ENCODE measurements at places on chromosomes 6 and 20.

GRCh38 chr6:44327096-44327495, 13.9 kb upstream of the AARS2 start:
- DNase-seq = no peak

DNA sequence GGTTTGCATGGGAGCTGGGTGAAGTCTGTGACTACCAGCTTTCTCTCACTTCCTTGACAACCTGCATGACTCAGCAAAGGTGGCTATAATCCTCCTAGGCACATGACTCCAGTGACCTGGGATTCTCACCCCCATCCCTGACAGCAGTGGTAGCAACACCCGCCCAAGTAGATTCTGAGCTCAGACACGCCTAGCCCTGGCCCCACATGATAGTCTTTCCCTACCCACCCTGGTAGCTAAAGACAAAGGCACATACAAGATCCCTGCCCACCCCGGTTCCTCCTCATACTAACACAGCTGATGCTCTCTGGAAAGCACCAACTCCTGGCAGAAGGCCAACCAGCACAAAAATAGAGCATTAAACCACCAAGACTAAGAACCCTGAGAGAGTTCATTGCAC, 25.9 kb upstream of the CRISP1 start:
- no peak for DNase-seq

- DNase-seq = no peak
These were observed 143.3 kb downstream of the KHDC1L start for GRCh38 chr6:73081955-73082354.

GRCh38 chr6:6891949-6892461, 215.8 kb upstream of the RREB1 start:
- no peak for DNase-seq

- DNase-seq = no peak
These were observed 120.5 kb upstream of the ENPP5 start for GRCh38 chr6:46291275-46291633.

GRCh38 chr20:45934046-45934585, 367 bp upstream of the PCIF1 start:
- peak; percentile 56 for DNase-seq

DNA sequence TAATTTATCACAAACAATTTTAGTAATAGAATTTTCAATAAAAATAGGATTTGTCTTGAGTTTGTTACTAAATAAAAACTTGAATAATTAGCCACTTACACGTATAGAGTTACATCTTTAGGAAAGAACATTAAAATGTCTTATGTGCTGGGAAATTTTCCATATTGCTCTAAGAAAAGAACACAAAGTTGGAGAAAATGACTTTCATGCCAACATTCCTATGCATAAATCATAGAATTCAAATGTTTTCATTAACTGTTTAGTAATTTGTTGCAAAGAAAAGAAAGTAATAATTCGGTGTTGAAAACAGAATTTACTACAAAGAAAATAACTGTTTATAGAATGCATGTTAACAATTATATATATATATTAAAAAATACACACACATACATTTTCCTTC, 4.7 kb upstream of the TBC1D32 start:
- no peak for DNase-seq

GRCh38 chr6:31547727-31548543, 527 bp downstream of the NFKBIL1 start:
- DNase-seq = no peak

GRCh38 chr6:391559-392440, at the start of gene IRF4:
Gene IRF4, plus strand, starts transcription at chr6:391752. Its CDS starts 1,401 bp downstream, at chr6:393153.
- DNase-seq = no peak

GRCh38 chr6:15073883-15074465, 171.9 kb upstream of the JARID2 start:
- DNase-seq = no peak

DNA sequence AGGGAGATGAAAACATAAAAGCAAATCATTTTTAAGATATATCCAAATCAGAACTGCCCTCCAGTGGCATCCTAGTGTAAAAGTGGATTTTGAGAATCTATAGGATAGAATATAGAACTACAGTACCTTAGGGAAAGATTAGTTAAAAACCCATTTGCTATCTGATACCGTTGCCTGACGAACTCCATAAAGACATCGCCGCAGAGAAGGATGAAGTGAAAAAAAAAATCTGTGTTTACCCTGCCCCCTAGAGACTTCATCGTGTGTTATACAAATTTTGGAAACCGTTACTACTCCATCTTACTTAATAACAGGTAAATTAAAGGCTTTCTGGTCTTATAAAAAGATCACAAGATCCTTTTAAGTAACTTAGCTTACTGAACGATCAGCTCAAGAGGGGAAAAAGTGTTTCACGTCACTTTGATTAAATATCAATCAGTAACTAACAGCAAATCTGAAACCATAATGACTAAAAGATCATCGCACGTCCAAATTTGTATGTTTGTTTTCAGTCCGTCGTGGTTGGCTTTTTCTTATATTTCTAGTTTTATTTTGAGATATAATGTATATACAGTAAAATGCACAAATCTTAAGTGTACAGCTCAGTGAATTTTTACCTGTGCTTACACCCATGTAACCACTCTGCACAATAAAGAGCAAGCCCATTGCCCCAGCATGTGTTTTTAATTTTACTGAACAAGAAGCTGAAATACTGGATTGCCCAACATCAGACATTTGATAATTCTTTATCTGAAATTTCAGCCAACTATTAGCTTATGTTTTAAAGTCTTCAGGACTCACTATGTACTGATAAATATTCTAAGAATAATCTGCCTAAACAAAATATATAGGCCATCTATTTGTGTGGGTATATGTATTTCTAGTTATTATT, 881 bp upstream of the MCM3 start:
- peak; percentile 47 for DNase-seq

GRCh38 chr6:41531591-41532582, 14.3 kb upstream of the FOXP4 start:
- peak; percentile 61 for DNase-seq

- DNase-seq = peak; percentile 13
These were observed 79.5 kb upstream of the VSTM2L start for GRCh38 chr20:37823296-37823980.

DNA sequence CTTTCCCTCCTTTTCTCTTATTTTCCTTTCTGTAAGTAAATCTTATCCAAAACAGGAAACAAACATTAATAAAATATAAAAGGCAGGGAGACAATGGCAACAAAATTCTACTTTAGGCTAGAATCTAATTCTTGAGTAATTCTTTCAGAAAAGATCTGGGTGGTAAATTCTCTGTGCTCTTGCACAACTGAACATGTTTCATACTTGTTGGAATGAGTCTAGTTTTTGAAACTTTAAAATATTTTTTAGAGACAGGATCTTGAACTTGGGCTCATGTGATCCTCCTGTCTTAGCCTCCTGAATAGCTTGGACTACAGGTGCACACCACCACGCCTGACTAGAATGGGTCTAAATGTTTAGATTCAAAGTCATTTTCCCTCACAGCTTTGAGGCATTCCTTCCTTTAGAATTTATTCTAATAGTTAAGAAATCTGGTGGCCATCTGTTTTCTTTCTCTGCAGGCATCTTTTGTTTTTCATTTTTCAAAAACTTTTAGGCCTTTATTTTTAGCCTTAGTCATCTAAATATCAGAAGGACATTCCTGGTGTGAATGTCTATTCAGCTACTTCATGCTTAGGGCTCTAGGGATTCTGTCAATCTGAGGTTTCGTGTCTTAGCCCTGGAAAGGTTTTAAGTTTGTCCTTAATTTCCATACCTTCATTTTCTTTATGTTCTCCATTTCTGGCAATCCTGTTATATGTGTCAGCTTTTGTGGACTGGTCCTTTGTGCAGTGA, 76.5 kb downstream of the CDKAL1 start:
- DNase-seq = peak; percentile 14

DNA sequence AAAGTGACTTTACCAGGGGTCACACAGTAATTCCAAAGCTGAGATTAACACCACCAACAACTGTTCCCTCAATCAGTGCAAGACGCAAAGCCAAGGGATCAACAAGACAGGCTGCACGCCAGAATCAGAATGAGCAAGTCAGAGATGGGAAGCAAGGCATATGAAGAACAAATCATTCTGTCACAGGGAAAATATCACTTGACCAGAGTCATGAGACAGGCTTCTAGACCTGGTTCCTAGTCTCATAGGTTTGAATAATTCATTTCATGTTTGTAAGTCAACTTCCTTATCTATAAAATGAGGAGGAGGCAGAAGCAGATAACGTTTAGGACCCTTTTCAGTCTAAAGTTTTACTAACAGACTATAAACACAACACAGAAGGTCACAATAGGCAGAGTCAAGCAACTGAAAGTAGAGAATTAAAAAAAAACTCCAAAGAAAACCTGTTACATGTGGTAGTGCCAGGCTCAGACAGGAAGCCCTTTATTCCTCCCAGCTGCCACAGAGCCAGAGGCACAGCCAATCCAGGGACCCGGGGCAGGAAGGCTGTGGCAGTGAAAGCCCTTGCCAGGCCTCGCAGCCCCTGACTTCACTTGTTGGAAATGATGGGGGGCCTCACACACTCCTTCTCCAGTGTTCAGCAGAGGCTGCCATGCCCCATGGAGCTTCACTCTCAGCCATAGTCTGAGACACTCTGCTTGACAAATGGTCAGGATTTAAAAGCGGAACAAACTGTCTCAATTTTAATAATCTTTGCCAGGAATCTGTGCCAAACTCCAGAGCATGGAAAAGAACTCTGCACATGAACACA, 29.2 kb upstream of the DST start:
- DNase-seq = no peak

GRCh38 chr6:106102967-106103727, 17.0 kb downstream of the PRDM1 start:
- no peak for DNase-seq

GRCh38 chr6:96675597-96675996, 112.7 kb downstream of the FHL5 start:
- no peak for DNase-seq

- DNase-seq = no peak
These were observed 60.7 kb downstream of the SIM1 start for GRCh38 chr6:100404051-100404450.

- no peak for DNase-seq
These were observed 57.3 kb downstream of the TASP1 start for GRCh38 chr20:13581451-13581850.

DNA sequence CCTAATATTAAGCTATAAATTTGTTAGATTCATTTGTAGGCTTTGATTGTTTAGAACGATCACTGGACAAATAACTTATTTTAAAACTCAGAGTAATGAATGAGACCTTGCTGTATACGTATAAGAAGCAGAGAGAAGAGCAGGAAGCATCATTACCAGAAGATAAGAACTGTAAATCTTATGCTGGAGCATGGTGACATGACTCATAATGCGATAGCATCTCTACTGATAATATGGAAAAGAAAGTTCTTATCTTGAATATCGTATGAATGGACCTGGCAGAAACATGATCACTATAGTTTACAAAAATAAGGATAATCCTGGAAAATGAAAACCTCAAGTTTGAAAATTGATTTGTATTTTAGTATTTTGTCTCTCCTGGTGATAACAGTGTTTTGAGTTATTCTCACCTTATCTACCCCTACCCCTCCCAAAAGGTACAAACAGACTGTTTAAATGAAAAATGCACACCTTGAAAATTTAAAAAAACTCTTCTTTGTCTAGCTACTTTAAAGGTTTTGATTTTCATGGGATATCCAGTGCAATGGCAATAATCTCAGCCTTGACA, 2.0 kb upstream of the ZSCAN26 start:
- no peak for DNase-seq

DNA sequence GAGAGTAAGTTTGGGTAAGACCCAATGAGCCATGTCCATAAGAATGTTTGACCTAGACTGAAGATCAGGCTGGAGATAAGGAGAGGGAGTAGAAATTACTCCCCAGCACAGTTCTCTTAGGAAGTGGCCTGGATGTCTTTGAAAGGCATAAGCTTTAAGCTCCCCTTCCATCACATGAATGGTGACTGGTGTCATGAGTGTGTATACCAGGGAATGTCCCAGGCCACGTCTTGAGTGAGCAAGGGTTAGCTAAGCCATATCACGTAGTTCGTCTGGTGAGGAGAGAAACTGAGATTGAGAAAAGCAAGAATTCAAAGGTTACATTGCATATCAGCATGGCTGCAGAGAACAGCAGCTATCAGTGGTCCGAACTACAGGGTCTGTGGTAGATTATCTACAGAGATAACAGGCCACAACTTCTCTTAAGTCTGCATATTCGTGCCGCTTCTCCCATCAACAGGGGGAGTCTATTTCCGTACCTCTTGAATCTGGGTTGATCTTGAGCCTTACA, 60.1 kb upstream of the BMP2 start:
- DNase-seq = no peak

DNA sequence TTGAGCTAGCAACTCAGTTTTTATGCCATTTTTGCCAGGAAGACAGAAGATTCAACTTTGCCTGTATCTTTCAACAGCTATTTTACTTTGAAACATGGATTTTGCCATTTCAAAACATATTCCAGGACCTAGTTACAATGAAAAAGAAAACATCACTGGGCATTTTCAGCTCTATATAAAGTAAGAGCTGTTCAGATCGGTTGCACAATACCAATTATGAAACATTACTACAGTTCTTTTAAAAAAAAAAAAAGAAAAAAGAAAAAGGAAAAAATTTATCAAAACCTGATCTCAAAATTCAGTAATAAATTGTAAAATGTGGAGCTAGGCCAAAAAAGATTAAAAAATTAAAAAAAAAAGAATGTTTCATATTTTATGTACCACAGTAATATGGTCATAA, 15.6 kb downstream of the BCLAF1 start:
- no peak for DNase-seq

DNA sequence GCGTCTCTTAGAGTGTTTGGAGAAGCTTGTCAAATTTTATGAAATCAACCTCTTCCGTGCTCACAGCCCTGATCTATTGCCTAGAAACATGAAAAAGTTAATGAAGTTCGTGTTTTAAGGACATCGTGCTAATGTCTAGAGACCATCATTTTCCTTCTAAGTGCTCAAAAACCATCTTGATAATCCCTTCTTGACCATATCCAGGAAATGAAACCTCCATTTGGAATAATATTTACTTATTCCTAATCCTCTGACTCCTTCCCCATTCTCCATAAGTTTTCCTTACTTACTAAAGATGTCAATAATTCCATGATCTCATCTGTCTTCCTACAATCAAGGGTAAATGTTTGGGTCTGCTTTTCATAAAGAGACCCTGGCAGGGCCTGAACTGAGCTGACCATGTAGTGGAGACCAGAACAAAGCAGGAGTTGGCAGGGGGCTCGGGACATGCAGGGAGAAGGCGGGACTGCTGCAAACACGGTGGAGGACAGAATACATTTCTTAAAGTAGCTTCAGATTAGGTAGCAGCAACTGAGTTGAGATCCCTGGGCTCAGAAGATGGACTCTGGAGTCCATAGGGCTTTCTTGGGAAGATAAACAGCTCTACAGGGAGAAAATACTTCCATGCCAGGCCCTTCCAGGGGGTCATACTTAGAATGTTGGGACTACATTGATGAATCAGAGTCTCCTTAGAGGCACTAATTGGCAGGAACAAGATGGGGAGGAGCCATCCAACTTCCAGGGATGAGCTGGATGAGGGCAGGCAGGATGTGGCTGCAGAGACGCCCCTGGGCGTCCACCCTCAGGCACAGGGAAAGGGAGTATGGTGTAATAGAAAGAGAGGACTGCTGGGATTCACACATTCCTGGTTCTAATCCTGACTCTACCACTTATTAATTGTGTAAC, 100.7 kb downstream of the RIN2 start:
- DNase-seq = peak; percentile 83
